ENCODE measurements at places on chromosomes 16 and 17.

DNA sequence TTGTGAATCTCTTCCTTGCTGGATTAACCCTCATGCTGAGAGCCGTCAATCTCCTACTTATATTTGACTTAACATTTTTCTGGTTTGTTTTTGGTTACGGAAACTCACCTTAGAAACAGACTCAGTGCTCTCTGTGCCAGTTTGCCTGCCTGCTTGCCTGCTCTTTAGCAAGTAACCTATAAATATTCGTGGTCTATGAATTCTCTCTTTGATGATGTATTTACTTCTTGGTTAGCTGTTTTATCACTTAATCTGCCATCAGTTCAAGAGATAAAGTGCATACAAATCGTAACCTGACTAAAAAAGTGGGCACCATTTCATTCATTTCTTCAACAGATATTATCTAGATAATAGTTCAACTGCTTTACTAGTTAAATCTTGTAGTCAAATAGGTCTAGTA lies 26.7 kb downstream of the CYB5B start:
- DNase-seq, result no peak

- no peak for DNase-seq
Measured at GRCh38 chr17:66375121-66375520, 72.7 kb downstream of the PRKCA start.

DNA sequence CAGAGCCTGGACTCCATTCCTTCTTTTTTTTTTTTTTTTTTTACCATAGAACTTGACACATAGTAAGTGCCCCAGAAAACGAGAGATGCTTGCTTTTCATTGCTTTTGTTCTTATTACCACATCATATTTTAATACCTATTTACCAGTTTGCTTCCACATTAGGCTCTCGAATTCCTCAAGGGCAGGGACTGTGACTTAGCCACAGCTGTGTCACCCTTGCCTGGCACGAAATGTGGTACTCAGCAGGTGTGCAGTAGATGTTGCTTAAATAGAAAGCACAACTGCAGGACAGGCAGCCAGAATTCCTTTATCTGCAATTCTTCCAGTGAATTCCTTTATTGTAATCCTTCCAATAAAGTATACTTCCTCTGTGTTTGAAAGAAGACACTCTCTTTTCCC lies 393.0 kb downstream of the HAPSTR1 start:
- no peak for DNase-seq

DNA sequence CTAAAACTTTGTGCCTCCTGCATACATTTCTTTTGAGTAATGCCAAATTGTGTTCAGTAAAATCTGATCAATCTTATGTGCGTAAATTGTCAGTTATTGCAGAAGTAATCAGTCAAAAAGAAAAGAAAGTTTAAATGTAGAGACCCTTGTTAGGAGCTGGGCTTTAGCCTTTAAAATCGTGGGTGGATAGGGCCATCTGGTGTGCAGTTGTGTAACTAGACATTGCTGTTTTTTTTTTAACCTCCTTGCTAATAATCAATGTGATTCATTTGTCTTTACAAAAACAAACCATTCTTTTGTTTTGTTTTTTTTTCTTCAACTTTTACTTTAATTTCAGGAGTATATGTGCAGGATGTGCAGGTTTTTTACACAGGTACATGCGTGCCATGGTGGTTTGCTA lies 5.3 kb upstream of the WWOX start:
- DNase-seq, result no peak

GRCh38 chr17:65070620-65071019 lies 14.1 kb upstream of the GNA13 start:
- DNase-seq, result no peak

DNA sequence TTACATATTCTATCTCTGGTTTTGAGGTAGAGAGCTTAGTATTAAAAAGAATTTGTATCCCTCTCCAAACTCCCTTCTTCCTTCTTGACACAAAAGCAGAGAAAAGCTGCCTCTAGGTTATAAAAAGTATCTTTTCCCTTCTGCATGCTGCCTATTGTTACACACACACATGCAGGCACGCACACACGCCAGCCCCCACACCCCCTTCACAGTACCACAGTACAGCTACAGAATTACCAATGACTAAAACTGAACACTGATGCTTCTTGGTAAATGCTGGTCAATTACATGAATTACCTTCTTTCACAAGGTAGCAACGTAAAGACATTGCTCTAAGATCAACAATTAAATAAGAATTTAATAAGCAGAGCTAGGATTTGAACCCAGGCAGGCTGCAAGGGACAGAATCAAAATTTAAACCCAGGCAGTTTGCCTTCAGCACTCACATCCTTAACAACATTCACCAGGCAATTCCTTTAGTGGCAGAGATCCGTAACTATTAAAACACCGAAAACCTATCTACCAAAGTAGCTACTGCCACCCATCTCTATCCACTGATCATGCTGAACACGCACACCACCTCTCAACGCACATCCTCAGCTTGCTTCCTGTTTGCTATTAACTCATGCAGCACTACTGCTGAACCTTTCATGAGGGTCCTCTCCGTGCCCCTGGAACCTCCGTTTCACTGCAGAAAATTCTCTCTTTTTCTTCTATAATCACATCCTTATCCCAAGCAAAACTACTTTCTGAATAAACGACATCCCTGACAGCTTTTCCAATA lies 37.8 kb downstream of the YWHAE start:
- DNase-seq, result peak; percentile 43

DNA sequence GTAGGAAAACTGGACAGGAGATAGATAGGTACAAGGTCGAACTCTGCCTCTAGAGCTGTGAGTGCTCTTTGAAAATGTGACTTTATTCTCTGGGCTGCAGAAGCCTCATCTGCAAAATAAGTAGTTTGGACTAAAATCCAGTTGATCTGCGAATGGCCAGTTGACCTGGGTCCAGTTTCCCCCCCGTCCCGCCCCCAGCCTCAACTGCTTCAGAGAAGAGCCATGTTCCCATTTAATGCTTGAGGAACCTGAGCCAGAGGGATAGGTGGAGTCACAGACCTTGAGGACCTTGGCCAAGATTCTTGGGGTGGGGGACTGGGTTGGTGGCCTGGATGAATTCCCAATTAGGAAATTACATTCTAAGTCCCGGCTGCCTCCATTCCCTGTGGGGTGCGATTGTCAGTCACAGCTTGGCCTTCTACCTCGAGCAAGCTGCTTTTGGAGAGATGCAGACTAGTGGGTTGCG lies 14.1 kb downstream of the TBX2 start:
- DNase-seq, result no peak

- no peak for DNase-seq
Measured at GRCh38 chr16:1461146-1461545, 13.7 kb downstream of the CLCN7 start.

DNA sequence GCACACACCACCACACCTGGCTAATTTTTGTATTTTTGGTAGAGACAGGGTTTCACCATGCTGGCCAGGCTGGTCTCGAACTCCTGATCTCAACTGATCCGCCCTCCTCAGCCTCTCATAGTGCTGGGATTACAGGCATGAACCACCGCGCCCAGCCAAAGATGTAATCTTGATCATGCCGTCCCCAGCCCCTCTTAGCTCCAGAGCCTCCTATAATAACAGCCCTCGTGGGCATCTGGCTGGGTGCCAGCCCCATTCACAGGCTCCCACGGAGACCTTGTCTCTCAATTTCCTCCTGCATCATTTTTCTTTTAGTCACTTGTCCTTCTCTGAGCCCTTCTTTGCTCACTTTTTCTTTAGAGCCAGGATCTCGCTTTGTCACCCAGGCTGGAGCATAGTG lies 94.2 kb downstream of the KATNIP start:
- DNase-seq, result no peak

GRCh38 chr16:58847902-58848661 lies 114.0 kb upstream of the GOT2 start:
- DNase-seq, result no peak

- no peak for DNase-seq
Measured at GRCh38 chr17:35617505-35617904, 30.4 kb downstream of the AP2B1 start.

DNA sequence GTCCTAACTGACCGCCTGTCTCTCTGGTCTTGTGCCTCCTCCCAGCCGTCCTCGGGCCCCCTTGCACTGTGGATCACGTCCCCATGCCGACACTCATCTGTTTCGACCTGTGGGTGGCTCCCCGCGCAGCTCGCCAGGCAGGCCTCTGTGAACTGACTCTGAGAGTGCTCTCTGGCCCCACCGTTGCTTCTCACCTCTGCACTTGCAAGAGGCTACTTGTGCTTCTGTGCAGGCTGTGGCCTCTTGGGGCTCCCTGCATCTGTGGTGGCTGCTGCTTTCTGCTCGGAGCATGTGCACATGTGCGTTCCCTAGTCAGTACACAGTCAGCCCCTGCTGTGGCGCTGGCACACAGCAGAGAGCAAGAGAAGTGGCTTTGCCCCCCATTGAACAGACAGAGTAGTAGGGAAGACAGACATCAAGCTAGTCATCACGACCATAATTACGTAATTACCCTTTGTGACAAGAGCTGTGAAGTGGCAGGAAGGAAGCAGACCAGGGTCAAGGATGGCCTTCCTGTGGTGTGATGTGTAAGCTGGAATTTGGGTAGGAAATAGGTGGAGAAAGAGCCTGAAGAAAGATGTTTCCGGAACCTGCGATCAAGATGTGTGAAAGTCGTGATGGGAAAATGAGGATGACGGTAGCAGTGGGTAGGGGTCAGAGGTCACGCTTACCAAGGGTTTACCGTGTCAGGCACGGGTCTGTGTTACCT lies 256.0 kb upstream of the CACNG5 start:
- no peak for DNase-seq

DNA sequence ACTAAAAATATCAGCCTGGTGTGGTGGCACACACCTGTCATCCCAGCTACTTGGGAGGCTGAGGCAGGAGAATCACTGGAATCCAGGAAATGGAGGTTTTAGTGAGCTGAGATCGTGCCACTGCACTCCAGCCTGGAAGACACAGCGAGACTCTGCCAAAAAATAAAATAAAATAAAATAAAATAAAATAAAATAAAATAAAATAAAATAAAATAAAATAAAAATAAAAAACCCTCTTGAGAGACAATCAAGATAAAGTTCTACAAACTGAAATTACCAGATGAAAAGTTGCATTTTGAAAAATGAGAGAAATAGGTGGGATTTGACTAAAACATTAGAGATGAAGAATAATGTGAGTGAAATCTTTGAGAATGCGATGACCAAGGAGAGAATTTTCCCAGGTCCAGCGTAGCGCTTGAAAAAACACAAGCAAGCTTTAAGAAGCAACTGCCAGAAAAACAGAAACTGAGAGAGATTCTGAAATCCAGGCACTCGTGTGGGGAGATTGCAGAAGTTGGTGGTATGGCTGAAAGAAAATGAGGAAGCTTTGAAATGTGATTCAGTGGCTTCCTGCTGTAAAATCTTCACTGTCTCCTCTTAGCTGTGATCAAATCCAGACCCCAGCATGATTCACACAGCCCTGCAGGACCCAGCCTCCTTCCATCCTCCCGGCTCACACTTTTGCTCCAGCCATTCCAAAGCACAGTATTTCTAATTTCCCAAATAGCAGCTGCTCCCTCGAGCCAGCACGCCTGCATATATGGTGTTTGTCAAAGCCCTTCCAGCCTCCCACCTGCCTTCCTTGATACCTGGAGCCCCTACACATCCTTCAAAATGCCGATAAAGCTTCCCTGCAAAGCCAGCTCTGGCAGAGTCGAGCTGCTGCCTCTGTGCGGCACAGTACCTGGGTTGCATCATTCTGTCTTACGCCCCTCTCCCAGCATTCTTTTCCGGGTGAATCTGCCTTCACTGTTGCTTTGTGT lies 8.2 kb upstream of the CD300E start:
- no peak for DNase-seq

- DNase-seq, result no peak
Measured at GRCh38 chr16:87229230-87230188, 87.7 kb downstream of the C16orf95 start.

- no peak for DNase-seq
Measured at GRCh38 chr16:85507342-85507741, 105.8 kb upstream of the GSE1 start.

DNA sequence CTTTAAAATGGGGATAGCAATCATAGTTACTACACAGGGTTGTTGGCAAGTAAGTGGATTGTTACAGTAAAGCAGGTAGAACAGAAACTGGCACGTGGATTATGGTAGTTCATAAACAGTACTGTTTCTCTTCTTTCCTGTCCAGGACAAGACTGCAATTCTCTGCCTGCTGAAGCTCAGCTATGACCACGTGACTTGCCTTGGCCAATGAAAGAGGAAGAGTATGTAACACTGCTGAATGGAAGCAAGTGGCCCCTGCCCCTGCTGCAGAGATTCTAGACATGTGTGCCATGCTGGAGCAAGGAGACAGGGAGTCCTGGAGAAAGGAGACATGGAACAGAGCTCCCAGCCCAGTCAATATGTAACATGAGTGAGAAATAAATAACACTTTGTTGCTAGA lies 66.6 kb upstream of the TOX3 start:
- no peak for DNase-seq

DNA sequence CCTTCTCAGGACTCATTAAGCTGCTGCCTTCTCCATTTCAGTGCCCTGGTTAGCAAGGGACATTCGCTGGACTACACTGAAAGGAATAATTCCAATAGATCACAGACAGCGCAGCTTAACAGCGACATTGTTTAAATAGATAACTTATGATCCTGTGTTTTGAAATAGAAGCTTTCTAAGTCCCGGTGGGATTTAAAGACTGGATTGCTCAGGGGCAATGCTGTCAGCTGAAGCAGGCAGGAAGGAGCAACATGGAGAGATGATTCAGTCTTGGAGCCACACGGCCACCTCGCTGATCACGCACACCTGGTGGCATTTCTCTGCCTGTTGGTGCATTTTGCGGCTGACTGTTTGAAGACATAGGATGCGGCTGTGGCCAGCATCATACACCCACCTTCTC lies 292.0 kb downstream of the FOXL1 start:
- no peak for DNase-seq

DNA sequence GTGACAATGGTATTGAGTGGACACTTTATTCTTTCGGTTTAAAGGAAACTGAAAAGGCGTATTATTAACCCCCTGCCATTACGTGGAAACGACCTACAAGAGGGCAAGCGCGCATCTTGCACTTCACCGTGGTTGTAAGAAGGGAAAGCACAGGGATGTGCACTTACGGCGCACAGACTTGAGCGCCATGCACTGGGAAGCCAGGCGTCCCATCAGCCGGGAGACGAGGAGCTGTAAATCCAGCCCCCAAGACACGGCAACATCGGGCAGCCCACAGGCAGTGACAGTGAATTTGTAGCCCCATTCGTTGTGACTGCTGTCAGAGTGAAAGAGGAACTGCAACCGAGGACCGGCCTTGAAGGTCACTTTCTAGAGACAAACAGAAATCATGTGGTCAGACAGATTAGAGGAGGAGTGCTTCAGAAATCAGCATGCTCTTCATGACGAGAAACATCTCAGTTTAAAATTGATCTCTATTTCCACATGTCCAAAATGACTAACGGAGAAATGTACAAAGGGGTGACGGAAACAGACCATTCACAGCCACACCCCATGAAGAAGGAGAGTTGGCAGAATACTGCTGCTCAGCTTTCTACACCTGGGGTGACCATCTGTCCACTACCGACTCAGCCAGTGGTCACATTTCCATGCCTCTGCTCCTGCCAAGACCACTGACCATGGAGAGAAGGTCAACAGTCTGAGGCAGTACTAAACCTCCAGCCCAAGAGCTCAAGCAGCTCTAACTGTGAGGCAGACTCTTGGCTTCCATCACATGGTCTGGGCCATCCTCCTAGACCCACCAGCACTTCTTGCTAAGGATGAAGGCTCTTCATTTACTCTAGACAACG lies 68.6 kb downstream of the ZZEF1 start:
- no peak for DNase-seq
